ENCODE measurements at places on chromosomes 7 and 10. TPM values are rescaled to one million over a fixed set of nuclear protein-coding genes. Genes with fewer than 3 reads are reported as not detected.

The GIMAP7 gene
- total RNA-seq = 30.0 TPM

The CYP3A4 gene
- total RNA-seq = not detected

The CYP3A7 gene
- total RNA-seq = not detected

The SPDYE3 gene
- not detected for total RNA-seq

The GNG11 gene
- total RNA-seq = 14.2 TPM

The MMP21 gene
- 0.81 TPM for total RNA-seq

The MSS51 gene
- 3.9 TPM for total RNA-seq

The IFIT5 gene
- 14.9 TPM for total RNA-seq

The CFAP70 gene
- total RNA-seq = 1.1 TPM

The MOSPD3 gene
- 11.8 TPM for total RNA-seq

The GPNMB gene
- 136 TPM for total RNA-seq

The TMEM178B gene
- total RNA-seq = 1.4 TPM

The NKX1-2 gene
- total RNA-seq = 0.12 TPM

The FFAR4 gene
- not detected for total RNA-seq

The CRYGN gene
- total RNA-seq = not detected

The CLRN3 gene
- total RNA-seq = not detected

The UPK3B gene
- not detected for total RNA-seq

The NUTM2B gene
- not detected for total RNA-seq

The LBX1 gene
- total RNA-seq = not detected

The NODAL gene
- not detected for total RNA-seq

The TRIM50 gene
- total RNA-seq = 0.42 TPM

The ZNF804B gene
- not detected for total RNA-seq

The TMEM176B gene
- 69.3 TPM for total RNA-seq

The GRM3 gene
- total RNA-seq = not detected

The CAV1 gene
- 634 TPM for total RNA-seq

The PLEKHS1 gene
- total RNA-seq = not detected

The GPR26 gene
- not detected for total RNA-seq

The PPP1R3C gene
- total RNA-seq = 83.3 TPM

The CHST12 gene
- total RNA-seq = 15.4 TPM

The BAIAP2L1 gene
- total RNA-seq = 0.13 TPM

The PROSER2 gene
- 1.2 TPM for total RNA-seq

The TMEM196 gene
- not detected for total RNA-seq

The ANKRD30A gene
- not detected for total RNA-seq

The CTAGE4 gene
- total RNA-seq = 1.7 TPM

The VGF gene
- total RNA-seq = 0.27 TPM

The SYNPO2L gene
- 0.16 TPM for total RNA-seq

The RHOBTB1 gene
- 27.9 TPM for total RNA-seq

The AKR1C8 gene
- not detected for total RNA-seq

The WNT8B gene
- total RNA-seq = not detected

The SEMA3C gene
- total RNA-seq = 132 TPM

The AS3MT gene
- 13.1 TPM for total RNA-seq

The LIPK gene
- total RNA-seq = not detected

The TRIM73 gene
- 0.94 TPM for total RNA-seq

The HECW1 gene
- total RNA-seq = 0.31 TPM

The TMEM213 gene
- total RNA-seq = not detected

The DEPP1 gene
- 153 TPM for total RNA-seq

The OR13A1 gene
- total RNA-seq = not detected

The C7orf57 gene
- not detected for total RNA-seq

The ZDHHC6 gene
- 20.3 TPM for total RNA-seq

The TMEM225B gene
- not detected for total RNA-seq

The PAX4 gene
- total RNA-seq = not detected

The ZNF398 gene
- total RNA-seq = 23.2 TPM

The STEAP1 gene
- total RNA-seq = 2.6 TPM

The ASB10 gene
- total RNA-seq = not detected

Measured in gastroesophageal sphincter (tissue), 4 donors.